Amniotic stem cell (primary cell): ENCODE measurements at places on chromosomes 16 and 17.

GRCh38 chr17:77196251-77196650, 55.5 kb downstream of the SEC14L1 start:
- no peak for DNase-seq

GRCh38 chr16:5001571-5001970, 32.2 kb downstream of the NAGPA start:
- no peak for DNase-seq

- no peak for DNase-seq
Measured at GRCh38 chr17:10447026-10447931, 22.1 kb downstream of the MYH4 start.

GRCh38 chr16:53913099-53913870, 209.3 kb downstream of the FTO start:
- no peak for DNase-seq

DNA sequence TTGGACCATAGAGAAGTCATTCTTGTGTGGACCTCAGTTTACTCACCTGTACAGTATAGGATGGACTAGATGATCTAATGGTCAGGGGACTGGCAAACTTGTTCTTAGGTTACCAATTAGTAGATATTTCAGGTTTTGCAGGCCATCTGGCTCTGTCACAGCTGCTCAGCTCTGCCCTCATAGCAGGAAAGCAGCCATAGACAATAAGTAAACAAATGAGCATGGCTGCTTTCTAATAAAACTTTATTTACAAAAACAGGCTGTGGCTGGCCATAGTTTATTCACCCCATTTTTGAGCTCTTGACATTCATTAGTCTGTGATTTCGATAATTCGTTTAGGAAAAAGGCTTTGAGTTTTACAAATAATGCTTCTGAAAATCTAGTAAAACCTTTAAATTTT, 12.7 kb downstream of the BPTF start:
- no peak for DNase-seq

DNA sequence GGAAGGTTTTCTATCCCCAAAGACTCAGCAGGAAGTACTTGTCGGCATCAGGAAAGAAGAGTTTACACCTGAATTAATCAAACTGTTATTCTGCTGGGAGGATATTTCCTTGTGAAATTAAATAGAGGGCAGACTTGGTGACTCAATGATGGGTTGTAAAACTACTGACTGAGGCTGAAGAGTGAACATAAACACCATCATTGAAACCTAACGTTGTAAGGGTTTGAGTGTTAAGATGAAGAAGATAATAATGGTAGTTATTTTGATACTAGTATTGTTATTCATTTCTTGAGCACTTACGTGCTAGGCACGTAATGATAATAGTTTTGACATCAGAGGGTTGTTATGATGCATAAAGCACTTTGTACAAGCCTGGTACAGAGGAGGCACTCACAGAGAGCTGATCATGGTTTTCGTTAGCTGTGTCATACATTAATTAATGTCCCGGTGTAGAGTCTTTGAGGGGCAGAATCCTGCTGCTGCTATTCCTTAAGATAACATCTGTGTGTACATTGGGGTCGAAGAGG, 64.2 kb upstream of the CACNG3 start:
- no peak for DNase-seq

DNA sequence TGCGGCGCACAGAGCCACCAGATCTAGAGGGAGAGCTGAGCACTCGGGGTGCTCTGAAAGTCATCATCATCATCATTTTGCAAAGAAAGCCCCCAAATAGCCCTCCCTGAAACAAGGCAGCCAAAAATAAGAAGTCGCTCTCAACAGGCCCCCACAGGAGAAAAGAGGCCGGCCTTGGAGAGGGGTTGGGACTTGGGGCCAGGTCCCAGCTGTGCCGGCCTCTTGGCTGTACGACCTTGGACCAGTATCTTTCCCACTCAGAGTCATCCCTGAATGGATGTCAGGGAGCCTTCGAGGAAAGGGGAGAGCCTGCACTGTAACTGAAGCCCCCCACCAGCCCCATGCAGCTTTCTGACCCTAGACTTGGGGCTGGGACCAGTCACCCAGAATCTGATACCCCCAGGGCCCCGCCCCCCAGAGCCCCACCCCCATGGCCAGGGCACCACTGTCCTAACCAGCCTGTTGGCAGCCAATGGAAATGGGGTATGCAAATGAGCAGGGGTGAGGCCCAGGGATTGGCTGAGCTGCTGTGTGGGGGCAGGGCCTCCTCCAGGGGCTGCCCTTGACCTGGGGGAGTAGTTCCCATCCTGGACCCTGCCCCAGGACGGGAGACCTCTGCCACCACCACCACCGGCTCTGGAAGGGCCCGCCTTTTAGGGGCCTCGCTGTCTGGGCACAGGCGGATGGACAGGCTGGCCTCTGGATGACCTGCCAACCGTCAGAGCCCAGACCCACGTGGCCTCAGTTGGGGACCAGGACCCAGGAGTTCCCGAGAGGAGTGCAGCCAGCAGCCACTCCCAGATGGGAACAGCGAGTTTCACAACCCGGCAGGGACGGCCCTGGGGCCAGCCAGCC, 15.4 kb downstream of the ZFPM1 start:
- DNase-seq, result no peak

DNA sequence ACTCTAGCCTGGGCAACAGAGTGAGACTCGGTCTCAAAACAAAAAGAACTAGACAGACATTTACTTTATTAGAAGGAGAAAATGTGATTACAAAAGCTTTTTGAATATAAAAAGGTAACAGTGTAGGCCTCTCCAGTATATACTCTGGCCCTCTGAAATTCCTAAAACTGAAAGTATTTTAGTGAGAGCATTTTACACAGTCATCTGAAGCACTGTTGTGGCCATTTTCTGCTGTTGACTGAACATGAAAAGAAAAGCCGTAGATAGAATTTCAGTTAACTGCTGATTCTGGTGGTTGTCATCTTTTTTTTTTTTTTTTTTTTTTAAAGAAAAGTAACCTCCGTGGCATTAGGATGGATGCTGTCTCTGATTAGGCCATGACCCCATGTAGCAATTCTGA, 15.6 kb downstream of the DUSP14 start:
- no peak for DNase-seq

GRCh38 chr17:46717999-46718398, 100.5 kb downstream of the WNT3 start:
- DNase-seq, result no peak

DNA sequence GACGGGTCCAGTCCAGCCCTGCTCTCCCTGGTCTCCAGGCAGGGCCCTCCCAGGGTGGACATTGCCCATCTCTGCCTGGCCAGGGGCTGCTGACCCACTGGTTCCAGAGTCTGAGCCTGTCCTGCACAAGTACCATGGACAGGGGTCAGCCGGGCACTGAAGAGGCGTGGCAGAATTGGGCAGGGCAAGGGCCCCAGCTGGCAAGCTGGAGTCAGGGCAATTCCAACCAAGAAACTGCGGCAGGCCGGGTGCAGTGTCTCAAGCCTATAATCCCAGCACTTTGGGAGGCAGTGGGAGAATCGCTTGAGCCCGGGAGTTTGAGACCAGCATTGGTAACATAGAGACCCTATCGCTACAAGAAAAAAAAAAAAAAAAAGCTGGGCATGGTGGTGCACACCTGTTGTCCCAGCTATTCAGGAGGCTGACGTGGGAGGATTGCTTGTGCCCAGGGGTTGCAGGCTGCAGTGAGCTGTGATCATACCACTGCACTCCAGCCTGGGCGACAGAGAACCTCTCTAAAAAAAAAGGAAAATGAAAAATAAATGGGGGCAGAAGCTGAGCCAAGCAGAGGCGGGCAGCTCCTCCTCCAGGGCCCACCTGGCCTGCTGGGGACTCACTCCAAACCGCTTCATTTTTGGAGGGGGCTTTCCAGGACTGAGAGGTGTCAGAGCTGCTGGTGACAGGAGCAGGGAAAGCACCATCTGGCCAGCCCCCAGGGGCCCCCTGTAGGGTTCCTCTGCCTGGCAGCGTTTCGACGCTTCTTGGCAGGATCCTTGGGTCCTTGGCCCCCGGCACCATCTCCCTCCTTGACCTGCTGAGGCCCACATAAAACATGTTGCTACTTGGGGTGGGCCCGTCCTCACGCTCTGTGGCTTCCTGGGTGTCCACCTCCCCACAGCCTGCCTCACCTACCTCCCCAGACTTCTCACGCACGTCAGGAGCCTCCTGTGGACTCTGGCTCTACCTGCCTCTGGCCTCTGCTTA, 2.9 kb upstream of the MAFG start:
- no peak for DNase-seq

GRCh38 chr16:66390346-66391108, 24.0 kb downstream of the CDH5 start:
- DNase-seq, result no peak

GRCh38 chr17:59842901-59843652, 49.7 kb downstream of the TUBD1 start:
- DNase-seq, result peak; percentile 96

DNA sequence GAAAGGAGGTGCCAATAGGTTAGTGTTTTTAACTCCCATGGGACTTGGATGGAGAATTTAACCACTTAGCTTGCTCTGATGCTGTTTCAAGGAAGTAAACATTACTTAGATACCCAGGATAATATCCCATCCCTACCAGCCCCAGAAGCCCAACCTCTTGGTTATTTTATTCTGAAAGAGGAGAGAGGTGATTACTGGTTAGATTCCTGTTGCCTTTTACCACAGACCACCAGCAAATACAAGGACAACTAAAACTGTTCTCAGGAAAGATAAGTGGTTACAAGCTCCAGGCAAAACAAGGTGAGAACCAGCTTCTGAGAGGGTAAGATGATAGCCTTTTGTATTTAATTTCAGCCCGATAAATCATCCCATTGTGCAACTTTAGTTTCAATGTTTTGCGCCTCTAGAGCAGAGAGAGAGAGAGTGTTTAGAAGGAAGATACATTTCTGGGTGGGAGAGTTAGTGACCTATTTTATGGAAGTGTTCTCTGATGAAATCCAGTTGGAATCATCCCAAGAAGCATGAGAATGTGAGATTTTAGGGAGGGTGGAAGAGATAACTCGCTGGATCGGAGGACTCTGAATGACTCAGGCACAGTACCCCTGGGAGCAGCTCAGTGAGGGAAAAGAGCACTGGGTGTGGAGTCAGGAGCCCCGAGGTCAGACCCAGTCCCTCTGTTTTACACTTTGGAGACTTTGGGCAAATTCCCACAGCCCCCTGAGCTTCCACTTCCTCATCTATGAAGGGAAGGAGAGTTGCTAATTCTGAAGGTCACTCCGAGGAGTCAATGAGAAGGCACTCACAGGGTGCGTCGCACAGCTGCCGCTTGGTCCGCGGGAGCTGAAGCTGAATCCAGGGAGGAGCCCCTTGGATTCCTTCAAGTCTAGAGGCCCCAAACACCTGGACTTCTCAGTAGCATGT, 12.1 kb downstream of the GLP2R start:
- DNase-seq, result no peak
